ENCODE measurements at places on chromosomes 11 and 22.

DNA sequence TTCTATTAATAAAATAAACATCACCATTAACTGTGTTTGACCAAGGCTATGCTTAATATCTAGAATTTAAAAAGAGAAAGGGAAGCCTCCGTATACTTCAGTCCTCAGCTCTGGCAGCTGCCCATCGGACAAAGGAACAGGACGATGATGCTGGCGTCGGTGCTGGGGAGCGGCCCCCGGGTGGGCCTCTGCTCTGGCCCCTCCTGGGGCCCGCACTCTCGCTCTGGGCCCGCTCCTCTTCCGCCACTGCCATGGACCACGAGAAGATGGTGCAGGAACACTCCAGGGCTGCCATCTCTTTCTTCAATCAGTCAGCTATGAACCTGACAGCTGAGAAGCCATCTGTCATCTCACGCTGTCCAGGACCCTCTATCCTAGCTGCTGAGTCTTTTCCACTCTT is 25.3 kb downstream of the PDHX start:
- DNase-seq = no peak

- no peak for DNase-seq
Observed at GRCh38 chr11:24489477-24489876, 7.4 kb upstream of the LUZP2 start.

- no peak for DNase-seq
Observed at GRCh38 chr11:126390272-126390867, 34.9 kb downstream of the ST3GAL4 start.

DNA sequence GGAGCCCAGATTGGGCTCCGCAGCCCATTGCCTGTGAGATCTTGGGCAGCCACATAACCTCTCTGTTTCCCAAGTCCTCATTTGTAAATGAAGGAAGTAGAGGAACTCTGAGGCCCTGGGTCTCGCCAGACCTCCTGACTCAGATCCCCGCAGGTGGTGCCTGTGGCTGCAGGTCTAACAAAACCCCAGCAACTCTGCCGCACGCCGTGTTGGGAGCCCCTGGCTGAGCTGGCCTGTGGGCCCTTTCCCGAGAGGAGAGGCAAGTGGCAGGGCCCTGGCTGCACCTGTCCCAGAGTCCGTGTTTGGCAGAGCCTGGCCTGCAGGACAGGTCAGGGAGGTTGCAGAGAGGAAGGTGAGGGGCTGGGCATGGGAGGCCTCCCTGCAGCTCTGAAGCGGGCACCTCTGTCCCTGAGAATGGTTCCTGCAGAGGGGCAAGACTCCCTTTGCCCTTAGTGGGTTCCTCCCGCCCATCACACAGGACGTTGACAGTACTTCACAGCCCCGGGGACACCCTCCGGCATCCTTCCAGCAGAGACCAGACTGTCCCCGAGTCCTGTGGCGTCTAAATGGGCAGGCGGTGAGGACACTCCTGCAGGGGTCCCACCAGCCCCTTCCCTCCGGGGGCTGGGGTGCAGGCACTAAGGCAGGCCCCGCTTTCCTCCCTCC is 67.7 kb downstream of the ARHGAP8 start:
- DNase-seq = no peak

- DNase-seq = no peak
Observed at GRCh38 chr11:28274216-28274615, 166.0 kb downstream of the METTL15 start.

DNA sequence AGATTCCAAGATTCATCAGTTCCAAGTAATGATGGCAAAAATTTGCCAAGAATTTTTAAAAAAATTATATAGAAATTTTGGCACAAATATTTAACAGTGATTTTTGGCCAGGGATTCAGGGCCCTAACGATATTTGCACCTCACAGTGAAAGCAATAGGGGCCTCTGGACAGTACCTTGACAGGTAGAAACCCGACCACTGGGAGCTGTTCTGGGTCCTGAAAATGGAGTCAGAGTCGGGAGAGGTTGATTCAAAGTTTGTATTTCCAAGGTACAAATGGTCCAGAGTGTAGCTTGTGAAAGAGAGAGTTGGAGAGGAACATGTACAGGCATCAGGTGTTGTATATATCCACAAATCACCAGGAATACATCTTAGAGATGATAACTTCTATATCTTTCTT is 41.6 kb downstream of the MRGPRX2 start:
- DNase-seq = peak; percentile 18

- DNase-seq = no peak
Observed at GRCh38 chr11:64849598-64850356, 5.3 kb upstream of the CDC42BPG start.

Data from astrocyte of the hippocampus (primary cell).